ENCODE measurements at places on chromosomes 5 and 9. TPM values are rescaled to one million over a fixed set of nuclear protein-coding genes. Genes with fewer than 3 reads are reported as not detected.

GRCh38 chr5:173456181-173456580, 128.0 kb upstream of the STC2 start:
- no peak for DNase-seq

- no peak for DNase-seq
Observed at GRCh38 chr5:105088102-105088501, 1525.5 kb upstream of the NUDT12 start.

The TPRN gene
- 15.2 TPM for total RNA-seq

GRCh38 chr5:31617867-31618266, 21.1 kb upstream of the PDZD2 start:
- DNase-seq: no peak

The FAM219A gene
- total RNA-seq: 5.4 TPM

The SPINK13 gene
- 0.14 TPM for total RNA-seq

- DNase-seq: no peak
Observed at GRCh38 chr5:110536120-110537115, 190.1 kb downstream of the TMEM232 start.

DNA sequence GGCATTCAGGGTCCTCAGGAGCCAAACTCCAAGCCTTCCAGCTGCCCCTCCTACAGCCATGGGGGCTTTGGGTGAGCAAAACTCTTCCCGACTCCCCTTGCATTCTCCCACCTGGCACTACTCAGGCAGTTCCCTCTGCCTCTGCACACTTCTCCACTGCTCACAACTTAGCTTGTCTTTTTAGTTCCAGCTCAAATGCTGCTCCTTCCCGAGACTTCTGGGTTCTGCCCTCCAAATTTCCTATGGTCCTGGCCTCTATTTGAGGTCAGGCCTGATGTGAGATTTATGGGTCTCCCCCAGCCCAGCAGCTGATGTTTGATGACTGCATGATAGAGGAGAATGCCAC, 5.7 kb upstream of the SLC25A48 start:
- DNase-seq: no peak

DNA sequence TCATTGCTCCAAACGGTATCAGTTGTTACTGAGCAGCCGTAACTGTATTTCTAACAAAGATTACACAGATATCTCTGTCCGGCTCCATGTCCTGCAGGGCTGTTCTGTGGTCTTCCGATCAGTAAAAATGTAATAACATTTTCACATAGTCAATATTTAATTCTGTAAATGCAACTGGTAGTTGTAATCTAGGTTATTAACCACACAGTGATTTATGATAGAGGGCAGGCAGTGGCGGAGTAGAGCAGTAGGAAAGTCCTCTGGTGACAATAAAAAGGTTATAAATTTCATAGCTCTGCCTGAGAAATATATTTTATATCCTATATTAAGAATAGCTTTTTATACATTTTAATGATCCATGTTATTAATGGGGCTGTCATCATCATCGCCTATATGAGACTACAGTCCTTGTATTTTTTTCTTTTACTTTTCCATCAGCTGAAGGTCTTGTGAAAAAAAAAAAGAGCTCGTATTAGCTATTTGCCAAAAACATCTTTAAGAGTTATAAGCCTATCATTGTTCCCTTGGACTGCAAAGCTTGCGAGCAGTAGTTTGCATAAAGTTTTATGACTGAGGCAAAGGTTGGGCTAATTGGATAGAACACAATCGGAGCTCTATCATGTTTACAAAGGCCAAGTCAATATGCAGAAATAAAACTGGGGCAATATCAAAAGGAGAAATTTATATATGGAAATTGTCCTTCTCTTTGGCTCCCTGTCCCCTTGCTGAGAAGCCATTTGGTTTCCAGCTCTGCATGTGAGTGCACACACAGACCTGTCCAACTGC, 648.0 kb downstream of the IRX1 start:
- no peak for DNase-seq

- no peak for DNase-seq
Observed at GRCh38 chr5:147208134-147208533, 26.7 kb upstream of the STK32A start.

Data from Caki2 (cell line).